ENCODE measurements at places on chromosomes 1 and 21.

DNA sequence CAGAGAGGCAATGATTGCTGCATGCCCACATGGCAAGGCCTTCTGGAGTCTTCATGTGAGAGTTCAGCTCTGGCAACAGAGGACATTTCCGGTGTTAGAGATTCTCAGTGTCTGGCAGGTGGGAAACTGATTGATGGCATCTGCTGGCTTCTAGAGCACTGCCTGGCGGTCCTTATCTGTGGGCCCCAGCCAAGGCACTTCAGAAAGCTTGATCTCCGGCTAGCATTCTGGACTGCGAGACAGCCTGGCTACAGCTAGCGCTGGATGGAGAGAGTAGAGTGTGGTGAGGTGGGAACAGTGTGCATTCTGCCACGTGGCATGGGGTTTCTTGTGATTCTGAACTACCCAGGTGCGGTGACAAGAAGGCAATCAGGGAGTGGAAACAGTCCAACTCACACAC, 9.4 kb downstream of the ZNF678 start:
- no peak for DNase-seq

GRCh38 chr1:78651241-78651640, 1.6 kb downstream of the IFI44 start:
- no peak for DNase-seq

DNA sequence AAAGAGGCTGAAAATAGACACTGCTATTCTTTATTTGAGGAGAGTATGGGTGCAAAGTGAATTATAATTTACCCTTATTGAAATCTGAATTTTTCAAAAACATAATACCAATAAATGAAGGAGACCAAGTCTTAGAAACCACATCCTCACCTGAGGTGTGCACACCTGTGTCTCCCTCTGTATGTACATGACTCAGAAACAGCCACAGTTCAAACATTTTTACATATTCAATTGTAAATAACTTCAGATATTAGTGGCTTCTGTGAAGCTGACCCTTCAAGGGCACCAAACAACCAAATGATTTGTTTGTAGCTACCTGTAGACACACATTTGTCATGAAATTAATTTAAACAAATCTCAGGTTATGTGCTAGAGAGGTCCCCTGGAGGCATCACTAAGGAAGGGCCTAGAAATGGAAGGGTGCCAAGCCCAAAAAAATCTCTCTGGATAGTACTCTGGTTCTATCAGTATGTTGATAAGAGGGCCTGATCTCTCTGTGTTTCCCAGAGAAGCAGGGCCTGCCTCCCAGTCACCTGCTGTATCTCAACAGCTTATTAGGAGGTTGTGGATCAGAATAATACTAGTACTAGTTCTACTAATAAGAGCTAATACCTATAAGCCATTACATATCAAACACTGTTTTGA, 28.1 kb downstream of the ERI3 start:
- DNase-seq: no peak

GRCh38 chr1:18996548-18997177, 40.2 kb upstream of the IFFO2 start:
- no peak for DNase-seq

DNA sequence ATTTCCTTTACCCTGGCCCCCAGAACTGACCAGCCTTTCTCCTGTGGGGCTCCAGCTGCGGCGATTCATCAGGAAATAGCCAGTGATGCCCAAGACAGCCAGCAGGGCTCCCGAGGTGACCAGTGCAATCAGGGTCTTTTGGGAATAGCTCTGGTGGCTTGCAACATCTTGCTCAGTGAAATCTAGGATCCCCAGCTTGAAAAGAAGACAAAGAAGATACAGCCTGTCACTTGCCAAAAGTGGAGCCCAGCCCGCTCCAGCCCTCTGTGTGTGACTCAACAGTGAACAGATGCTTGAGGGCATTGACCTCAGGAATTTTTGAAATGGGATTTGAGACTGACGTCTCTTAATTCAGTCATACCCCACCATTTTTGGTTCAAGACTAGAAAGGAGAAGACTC, 22.3 kb downstream of the CD34 start:
- DNase-seq: no peak

Measured in GM10248 (cell line).